ENCODE measurements at places on chromosomes 5 and 9. TPM values are rescaled to one million over a fixed set of nuclear protein-coding genes. Genes with fewer than 3 reads are reported as not detected.

- no peak for ATAC-seq
Measured at GRCh38 chr9:7982907-7983306, 183.3 kb upstream of the DMAC1 start.

Gene BTNL3
- total RNA-seq, result not detected

Gene MRPS30
- total RNA-seq, result 32.0 TPM

Gene HAPLN1
- total RNA-seq, result not detected

Gene FOXI1
- total RNA-seq, result 0.16 TPM

All from esophagus mucosa (tissue), 1 donor.